ENCODE measurements at places on chromosomes 11 and 22.
A peak's percentile ranks its signal among the peaks of the same experiment; 100 is the strongest.

GRCh38 chr22:28909375-28909774, 26.0 kb downstream of the ZNRF3 start:
- DNase-seq = no peak

DNA sequence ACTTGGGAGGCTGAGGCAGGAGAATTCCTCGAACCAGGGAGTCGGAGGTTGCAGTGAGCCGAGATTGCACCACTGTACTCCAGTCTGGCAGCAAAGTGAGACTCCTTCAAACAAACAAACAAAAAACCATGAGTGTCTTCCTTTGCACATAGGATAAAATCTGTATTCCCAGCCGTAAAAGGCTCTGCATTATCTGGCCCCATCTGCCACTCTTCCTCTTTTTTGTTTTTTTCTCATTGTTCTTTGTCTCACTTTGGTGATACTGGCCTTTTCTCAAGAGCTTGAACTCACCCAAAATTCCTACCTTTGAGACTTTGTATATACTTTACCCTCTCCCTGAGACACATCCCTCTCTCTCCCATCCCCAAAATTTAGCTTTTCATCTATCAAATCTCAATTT, 17.6 kb downstream of the FDX1 start:
- no peak for DNase-seq

- no peak for DNase-seq
Measured at GRCh38 chr11:112085822-112086421, 634 bp downstream of the TIMM8B start.

DNA sequence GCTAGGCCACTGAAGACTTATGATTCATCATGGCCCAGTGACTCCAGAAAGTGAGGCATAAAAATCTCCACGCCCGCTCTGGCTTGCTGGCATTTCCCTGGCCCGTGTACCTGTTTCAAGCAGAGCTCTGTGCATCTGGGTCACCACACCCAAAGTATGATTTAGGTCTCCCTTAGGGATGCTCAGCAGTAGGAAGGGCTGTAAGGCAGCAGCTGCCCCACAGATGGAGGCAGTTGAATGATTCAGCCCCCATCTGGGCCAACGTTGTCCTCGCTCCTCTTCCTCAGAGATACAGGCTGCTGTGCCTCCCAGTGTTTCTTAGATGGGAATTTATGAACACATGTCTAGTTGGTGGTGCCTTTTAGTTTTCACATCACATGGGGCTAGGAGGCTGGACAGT, 21.6 kb downstream of the GPR83 start:
- DNase-seq = no peak

DNA sequence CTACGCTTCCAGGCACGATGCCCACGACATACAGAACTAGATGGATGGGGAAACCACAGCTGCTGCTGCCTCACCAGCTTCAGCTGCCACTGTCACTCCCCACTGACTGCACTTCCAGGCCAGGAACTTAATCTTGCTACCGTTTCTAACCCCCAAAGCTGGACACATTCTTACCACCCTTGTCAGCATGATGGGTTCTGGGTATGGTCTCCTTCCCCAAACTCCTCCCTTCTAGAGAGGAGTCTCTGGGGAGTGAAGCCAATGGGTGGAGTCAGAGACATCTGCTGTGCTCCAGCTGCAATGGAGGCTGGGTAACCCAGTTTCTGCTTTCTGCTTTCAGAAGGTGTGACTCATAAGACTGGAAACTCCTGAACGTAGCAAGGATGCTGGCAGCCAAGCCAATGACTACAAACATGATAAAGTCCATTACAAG, 87.0 kb upstream of the THY1 start:
- peak; percentile 78 for DNase-seq

DNA sequence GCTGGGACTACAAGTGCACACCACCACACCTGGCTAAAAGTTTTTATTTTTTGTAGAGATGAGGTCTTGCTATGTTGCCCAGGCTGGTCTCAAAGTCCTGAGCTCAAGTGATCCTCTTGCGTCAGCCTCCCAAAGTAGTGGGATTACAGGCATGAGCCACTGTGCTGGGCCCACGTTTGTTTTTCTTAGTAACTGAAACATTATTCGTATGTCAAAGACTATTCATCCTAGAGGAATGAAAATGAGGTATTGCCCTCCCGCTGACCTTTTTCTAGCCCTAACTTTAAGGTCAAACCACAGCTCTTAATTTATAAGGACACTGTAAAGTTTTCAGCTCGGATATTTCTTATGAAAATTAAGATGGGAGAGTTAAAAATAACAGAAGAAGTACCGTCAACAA, 33.2 kb upstream of the PAX6 start:
- DNase-seq = peak; percentile 39

DNA sequence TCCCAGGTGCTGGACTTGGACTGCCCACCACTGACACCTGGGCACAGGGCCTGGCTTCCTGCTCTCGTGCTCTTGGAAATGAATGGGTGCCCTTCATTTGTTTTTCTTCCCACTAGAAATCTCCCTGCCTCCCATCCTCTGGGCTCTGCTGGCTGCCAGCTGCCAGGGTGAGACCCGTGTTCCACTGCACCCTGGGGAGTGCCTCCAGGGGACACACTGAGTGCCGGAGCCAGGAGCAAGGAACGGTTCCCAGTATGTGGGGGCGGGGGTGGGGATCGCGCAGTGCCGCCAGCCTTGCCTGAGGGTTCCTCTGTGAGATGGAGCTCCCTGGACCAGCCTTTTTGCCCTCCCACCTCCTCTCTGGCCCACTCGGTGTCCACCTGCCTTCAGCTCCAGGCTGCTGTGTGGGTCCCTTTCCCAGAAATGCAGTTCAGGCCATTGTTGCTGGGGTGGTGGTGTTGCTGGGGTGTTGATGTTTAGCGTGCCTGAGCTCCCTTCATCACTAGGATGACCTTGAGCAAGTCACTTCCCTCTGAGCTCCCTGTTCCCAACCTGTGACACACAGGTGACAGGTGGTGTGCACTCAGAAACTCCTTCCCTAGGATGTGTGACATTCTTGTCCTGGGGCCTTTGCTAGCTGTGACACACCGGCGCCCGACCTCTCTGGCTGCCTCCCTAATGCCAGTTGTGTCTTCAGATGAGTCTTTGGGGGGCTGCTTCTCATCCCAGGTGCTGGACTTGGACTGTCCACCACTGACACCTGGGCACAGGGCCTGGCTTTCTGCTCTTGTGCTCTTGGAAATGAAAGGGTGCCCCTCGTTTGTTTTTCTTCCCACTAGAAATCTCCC, 72.1 kb downstream of the MED15 start:
- no peak for DNase-seq

DNA sequence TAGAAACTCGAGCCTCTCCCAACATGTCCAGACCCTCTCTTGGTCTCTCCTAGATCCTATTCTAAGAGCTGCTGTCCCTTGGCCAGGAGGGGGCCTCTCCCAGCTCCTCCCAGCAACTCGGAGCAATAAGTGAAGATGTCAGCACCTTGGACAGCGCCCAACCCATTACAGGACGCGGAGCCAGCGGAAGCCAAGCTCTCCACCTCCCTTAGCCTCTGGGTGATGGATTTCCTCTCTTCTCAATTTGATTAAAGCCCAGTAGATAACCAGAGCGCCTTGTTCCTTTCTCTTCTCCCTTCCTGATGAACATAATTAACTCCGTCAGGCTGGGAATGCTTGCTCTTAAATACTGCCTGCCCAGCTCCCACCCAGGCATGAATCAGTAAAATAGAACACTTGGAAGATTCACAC, 26.2 kb upstream of the TPBGL start:
- peak; percentile 15 for DNase-seq

DNA sequence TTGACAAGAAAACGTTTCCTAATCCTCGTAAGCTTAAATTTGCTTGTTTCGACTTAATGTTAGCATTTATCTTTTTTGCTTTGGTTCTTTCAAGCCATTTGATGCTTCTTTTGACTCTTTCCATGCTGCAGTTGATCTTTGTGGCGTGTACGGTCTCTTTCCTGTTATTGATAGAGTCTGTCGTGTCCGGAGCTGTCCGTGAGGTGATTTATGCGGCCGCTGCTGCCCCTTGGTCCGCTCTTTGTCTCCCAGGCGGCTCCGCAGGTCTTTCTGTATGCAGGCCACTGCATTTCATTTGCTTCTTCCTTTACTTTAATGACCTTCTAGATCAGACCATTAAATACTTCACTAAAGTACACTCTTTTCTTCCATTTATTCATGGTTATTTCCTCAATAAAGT, 50.3 kb downstream of the TBC1D22A start:
- no peak for DNase-seq

GRCh38 chr11:60905047-60905446, 1.3 kb downstream of the PRPF19 start:
- DNase-seq = no peak

GRCh38 chr22:28953976-28954880, 70.9 kb downstream of the ZNRF3 start:
- DNase-seq = no peak

- DNase-seq = peak; percentile 56
Measured at GRCh38 chr11:75078233-75078632, 18.4 kb downstream of the OR2AT4 start.

GRCh38 chr22:38570779-38571364, 889 bp upstream of the DMC1 start:
- DNase-seq = no peak

GRCh38 chr11:119691701-119692539, 37.1 kb downstream of the NECTIN1 start:
- DNase-seq = no peak

GRCh38 chr11:63549411-63549810, 12.8 kb downstream of the PLAAT4 start:
- DNase-seq = no peak

DNA sequence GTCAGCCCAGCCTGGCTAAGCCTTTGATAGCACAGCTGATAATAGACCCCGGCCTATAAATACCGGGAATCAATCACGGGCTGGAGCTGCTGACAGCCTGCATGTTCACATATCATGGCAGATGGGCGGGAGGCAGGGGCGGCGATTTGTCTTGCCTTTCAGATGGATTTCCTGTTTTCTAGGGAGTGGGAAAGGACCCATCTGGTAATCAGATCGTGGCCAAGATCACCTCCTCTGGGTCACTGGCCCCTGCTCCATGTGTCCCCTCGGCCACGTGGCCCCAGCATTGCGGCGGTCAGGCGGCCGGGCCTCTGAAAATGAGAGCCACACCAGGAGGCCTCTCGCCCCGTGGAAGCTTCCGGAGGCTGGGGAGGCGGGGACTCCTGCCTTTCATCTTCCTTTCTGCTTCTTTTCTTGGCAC, 36.6 kb downstream of the SMIM38 start:
- DNase-seq = no peak

- DNase-seq = peak; percentile 74
Measured at GRCh38 chr11:1772270-1773130, 8.8 kb upstream of the CTSD start.

GRCh38 chr11:28730889-28731288, 622.7 kb downstream of the METTL15 start:
- no peak for DNase-seq

- DNase-seq = no peak
Measured at GRCh38 chr22:42326801-42327200, 56.3 kb upstream of the TCF20 start.

DNA sequence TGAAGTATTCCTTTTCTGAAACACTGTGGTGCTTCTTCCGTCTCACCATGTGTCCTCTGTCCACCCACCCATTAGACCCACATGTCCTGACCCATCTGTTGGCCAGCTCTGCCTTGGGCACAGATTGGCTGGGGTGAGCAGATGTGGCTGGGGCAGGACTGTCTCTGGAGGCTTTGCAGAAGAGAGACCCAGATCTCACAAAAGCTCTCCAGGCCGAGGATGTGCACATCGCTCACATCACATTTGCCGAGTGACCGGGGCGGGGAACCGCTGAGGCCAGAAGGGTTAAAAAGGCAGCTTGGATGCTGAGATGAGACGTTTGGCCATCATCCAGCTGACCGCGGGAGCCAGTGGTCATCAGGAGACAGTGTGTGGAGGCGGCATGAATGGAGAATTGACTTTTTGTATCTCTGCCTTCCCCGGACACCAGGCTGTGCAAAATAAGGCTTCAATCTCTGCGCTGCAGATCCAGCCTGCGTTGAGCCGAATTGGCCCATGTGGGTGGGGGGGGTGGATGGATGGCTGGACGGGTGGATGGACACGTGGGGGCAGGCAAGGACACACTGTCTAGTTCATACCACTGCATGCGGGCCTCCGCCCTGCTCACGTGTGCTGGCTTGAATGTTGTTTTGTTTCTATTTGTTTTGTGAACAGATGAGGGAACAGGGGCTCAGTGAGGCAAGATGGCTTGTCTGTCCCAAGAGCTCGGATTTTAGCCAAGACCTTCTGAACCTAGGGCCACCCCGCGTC, 6.1 kb downstream of the IFITM10 start:
- no peak for DNase-seq

GRCh38 chr22:19722178-19722981, 959 bp upstream of the GP1BB start:
- no peak for DNase-seq

DNA sequence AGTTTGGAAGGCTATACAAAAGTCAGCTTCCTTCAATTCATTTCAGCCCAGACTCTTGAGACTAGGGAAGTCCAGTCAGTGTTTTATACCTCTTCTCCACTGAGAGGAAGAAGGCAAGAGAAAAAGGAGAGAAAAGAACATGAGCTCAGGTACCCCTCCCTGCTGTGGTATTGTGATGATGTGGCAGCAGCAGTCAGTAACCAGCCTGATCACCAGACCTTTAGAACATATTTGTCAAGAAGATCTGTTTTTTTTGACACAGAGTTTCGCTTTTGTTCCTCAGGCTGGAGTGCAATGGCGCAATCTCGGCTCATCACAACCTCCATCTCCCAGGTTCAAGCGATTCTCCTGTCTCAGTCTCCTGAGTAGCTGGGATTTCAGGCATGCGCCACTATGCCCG, 21.2 kb upstream of the RPS13 start:
- DNase-seq = no peak

DNA sequence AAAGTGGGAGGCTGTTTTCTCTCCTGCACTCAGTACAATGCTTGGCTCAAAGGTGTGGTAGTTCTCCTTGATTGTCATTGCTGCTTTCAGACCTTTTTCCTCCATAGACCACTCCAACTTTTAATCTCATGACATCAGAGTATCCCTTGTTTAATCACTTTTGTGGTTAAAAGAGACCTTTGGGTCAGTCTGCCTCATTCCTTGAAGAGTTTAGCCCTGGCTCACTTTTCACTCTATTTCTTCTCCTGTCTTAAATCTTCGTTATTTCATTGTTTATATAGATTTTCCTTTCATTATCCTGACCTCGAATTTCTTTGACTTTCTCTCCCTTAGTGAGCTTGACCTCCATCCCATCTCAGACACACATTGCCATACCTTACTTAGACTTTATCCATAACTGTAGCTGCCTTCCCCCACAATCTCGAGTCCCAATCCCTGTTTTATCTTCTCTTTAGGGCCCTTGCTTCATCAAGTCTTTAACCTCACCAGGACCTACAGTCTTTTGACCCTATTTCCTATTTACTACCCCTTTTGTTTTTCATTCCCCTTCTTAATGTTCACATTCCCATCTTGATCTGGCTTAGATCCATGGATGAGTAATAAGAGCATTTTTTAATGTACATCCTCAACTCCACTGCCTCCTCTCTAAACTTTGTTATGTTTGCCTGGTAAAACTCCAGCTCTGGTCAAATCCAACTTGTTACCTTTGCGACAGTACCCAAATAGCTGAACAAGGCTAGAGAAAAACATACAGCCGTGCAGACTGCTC, 9.5 kb downstream of the ATXN10 start:
- DNase-seq = peak; percentile 65

- DNase-seq = no peak
Measured at GRCh38 chr11:22859756-22860155, 518 bp downstream of the CCDC179 start.
